ENCODE measurements at places on chromosomes 5 and 9. TPM values are rescaled to one million over a fixed set of nuclear protein-coding genes. Genes with fewer than 3 reads are reported as not detected.
A peak's percentile ranks its signal among the peaks of the same experiment; 100 is the strongest.

IL17B gene
- 0.42 TPM for total RNA-seq

NR6A1 gene
- 2.9 TPM for total RNA-seq

SLC36A3 gene
- not detected for total RNA-seq

IFNA4 gene
- total RNA-seq = not detected

PCDHGA6 gene
- 2.9 TPM for total RNA-seq

ADAMTS13 gene
- 1.2 TPM for total RNA-seq

GRCh38 chr5:134245692-134246091, 19.8 kb upstream of the PPP2CA start:
- H3K36me3 ChIP-seq = no peaks in the 10 kb centered on the region
- H3K27ac ChIP-seq = no peak overlapping the region
- no peak for DNase-seq
- peaks cover 7% of the 10 kb centered on the region for H3K4me1 ChIP-seq
- no peak overlapping the region for H3K4me3 ChIP-seq

DNA sequence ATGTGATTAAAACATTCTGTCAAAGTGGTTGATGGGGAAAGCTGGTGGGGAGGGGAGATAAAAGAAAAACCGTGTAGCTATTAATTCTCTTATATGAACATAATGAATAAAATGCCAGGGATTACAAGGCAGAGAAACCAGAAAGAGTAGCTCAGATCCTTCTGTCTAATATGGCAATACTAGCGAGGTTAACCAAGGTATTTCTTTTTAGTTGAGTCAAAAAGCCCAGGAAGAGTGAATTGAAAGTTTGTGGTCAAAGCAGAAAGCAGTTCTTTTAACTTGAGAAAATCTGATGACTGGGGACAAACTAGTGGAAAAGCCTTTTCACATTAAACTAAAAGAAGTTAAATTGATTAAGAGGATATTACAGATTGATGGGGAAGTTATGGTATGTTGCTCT, 76.0 kb downstream of the ERBIN start:
- no peak for DNase-seq
- H3K4me3 ChIP-seq = no peak overlapping the region
- H3K36me3 ChIP-seq = no peaks in the 10 kb centered on the region
- H3K4me1 ChIP-seq = no peaks in the 10 kb centered on the region
- H3K27ac ChIP-seq = no peak overlapping the region
- no peaks in the 10 kb centered on the region for H3K27me3 ChIP-seq

GRCh38 chr5:69202497-69202896, 13.1 kb downstream of the CENPH start:
- peaks cover 4% of the 10 kb centered on the region for H3K4me1 ChIP-seq
- no peaks in the 10 kb centered on the region for H3K36me3 ChIP-seq
- no peaks in the 10 kb centered on the region for H3K27me3 ChIP-seq
- no peak overlapping the region for H3K27ac ChIP-seq
- H3K4me3 ChIP-seq = no peak overlapping the region
- DNase-seq = no peak

DNA sequence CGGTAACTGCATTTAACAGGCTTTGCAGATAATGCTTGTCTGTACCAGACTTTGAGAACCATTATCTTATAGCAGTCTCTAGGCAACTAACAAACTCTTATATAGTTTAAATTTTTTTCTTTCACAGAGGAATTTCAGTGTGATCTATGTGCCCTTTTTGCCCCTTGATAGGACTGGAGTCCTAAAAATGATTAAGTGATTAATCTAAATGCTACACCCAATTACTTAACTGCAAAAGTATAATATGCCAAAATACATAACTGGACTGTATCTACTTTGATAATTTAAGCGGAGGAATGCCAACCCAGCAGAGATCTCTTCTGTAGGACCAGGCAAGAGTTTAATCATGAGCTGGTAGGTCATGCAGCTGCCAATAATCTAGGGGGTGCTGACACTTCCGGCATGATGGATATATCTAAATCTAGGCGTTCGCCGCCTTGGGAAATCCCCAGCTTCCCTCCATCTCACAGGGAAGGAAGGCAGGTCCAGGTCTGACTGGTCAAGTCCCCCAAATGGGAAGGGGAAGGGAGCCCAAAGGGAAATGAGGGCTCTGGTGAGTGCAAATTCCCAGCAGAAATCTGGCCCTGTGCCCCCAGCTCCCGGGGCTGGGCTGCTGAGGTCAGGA, 205.6 kb downstream of the GAPVD1 start:
- DNase-seq = no peak
- H3K27ac ChIP-seq = no peak overlapping the region
- H3K36me3 ChIP-seq = no peaks in the 10 kb centered on the region
- H3K4me1 ChIP-seq = peaks cover 5% of the 10 kb centered on the region

DNA sequence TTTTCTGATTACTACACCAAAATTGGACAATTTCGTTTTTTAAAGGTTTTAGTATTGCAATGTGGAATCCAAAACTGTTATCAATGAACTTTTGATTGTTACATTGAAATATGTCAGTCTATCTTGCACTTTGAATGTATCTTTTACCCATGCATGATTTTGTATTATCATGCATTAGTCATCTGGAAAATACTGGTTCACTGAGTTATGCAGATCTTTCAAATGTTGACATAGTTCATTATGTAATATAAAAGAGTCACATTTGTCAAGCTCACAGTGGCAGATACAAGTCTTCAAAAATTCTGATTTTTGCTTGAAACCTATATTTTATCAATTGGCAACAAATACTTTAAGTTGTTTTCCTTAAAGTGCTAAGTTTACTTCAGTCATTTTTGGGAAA, 85.2 kb downstream of the NR3C1 start:
- H3K27ac ChIP-seq = no peak overlapping the region
- H3K4me1 ChIP-seq = peaks cover 76% of the 10 kb centered on the region
- H3K27me3 ChIP-seq = no peaks in the 10 kb centered on the region
- no peaks in the 10 kb centered on the region for H3K36me3 ChIP-seq

GRCh38 chr5:89695371-89695770, 714.2 kb downstream of the CETN3 start:
- DNase-seq = no peak
- H3K27ac ChIP-seq = no peak overlapping the region
- H3K27me3 ChIP-seq = no peaks in the 10 kb centered on the region
- no peaks in the 10 kb centered on the region for H3K36me3 ChIP-seq
- H3K4me3 ChIP-seq = no peak overlapping the region

- H3K4me1 ChIP-seq = no peaks in the 10 kb centered on the region
- no peaks in the 10 kb centered on the region for H3K36me3 ChIP-seq
- no peak overlapping the region for H3K4me3 ChIP-seq
- no peak for DNase-seq
- H3K27ac ChIP-seq = no peak overlapping the region
These were observed 53.8 kb downstream of the ALDH1A1 start for GRCh38 chr9:72898784-72899733.

GRCh38 chr5:117299936-117300328, 725.3 kb upstream of the SEMA6A start:
- H3K27me3 ChIP-seq = no peaks in the 10 kb centered on the region
- no peaks in the 10 kb centered on the region for H3K36me3 ChIP-seq
- no peaks in the 10 kb centered on the region for H3K4me1 ChIP-seq
- H3K27ac ChIP-seq = no peak overlapping the region

- H3K27me3 ChIP-seq = no peaks in the 10 kb centered on the region
- no peak overlapping the region for H3K27ac ChIP-seq
- peaks cover 33% of the 10 kb centered on the region for H3K4me1 ChIP-seq
- H3K36me3 ChIP-seq = no peaks in the 10 kb centered on the region
- no peak for DNase-seq
- H3K4me3 ChIP-seq = no peak overlapping the region
These were observed 129.2 kb downstream of the UGCG start for GRCh38 chr9:112025850-112026249.

DNA sequence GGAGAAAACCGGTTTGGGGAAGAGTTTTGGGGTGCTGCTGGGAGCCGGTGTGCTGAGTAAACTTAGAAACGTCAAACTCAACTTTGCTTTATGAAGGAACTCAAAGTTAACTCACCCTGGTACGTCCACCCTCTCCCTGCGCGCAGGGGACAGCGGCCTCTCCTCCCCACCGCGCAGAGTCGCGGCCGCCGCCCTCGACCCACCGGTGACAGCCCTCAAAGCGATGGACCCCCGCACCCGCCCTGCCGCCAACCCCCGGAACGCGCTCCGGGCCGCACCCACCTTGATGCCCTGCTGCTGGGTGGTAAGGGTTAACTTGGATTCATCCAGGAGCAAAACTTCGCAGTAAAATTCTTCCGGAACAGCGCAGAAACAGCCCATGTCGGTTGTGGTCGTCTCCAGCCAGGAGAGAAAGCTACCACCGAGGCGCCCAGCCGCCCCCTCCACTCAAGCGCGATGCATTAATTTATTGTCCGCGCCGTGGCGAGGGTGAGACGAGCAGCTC, 366 bp downstream of the EPB41L4A start:
- H3K27me3 ChIP-seq = no peaks in the 10 kb centered on the region
- H3K27ac ChIP-seq = peak overlapping the region; percentile 82
- H3K4me3 ChIP-seq = peak overlapping the region; percentile 75
- peak; percentile 76 for DNase-seq
- no peaks in the 10 kb centered on the region for H3K4me1 ChIP-seq
- no peaks in the 10 kb centered on the region for H3K36me3 ChIP-seq

DNA sequence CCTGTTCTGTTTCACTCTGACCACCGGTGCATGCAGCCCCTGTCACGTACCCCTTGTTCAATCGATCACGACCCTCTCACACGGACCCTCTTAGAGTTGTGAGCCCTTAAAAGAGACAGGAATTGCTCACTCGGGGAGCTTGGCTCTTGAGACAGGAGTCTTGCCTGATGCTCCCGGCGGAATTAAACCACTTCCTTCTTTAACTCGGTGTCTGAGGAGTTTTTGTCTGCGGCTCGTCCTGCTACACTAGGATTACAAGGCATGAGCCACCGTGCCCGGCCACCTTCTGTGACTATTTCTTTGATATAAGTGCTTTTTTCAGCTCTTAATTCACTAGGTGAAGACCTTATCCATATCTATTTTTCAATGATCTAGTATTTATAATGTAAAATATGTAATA, 167.5 kb downstream of the TTC39B start:
- H3K36me3 ChIP-seq = no peaks in the 10 kb centered on the region
- no peak for DNase-seq
- H3K27me3 ChIP-seq = no peaks in the 10 kb centered on the region
- no peaks in the 10 kb centered on the region for H3K4me1 ChIP-seq
- H3K4me3 ChIP-seq = no peak overlapping the region

GRCh38 chr5:158487156-158487555, 612.6 kb downstream of the EBF1 start:
- H3K4me1 ChIP-seq = no peaks in the 10 kb centered on the region
- H3K4me3 ChIP-seq = no peak overlapping the region
- no peak for DNase-seq

- H3K4me1 ChIP-seq = no peaks in the 10 kb centered on the region
- H3K4me3 ChIP-seq = peak within 1 kb of the TSS; percentile 81
- DNase-seq = peak; percentile 99
- H3K36me3 ChIP-seq = no peaks in the 10 kb centered on the region
These were observed at the start of gene MARCHF3 for GRCh38 chr5:127030259-127031146. Gene MARCHF3, minus strand, starts transcription at chr5:127030558. Its CDS starts 112,387 bp downstream, at chr5:126918171.

DNA sequence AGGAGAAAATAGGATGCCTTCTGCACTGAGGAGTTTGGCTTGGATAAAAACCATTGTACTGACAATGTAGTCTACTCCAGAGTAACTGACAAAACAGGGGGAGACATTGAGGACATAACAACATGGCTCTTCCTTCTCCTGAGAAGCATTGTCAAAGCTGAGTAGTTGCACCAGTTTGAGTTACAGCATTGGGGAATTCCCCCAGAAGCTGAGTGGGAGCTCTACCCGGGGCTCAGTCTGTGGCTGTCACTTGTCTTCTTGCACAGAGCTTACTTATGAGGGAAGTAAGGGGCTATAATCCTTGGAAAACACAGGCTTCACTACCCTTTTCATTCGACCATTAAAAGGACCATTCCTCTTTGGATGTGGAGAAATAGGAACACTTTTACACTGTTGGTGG, 21.2 kb downstream of the HSPB3 start:
- no peak overlapping the region for H3K4me3 ChIP-seq
- H3K27me3 ChIP-seq = no peaks in the 10 kb centered on the region
- no peaks in the 10 kb centered on the region for H3K4me1 ChIP-seq
- no peaks in the 10 kb centered on the region for H3K36me3 ChIP-seq

DNA sequence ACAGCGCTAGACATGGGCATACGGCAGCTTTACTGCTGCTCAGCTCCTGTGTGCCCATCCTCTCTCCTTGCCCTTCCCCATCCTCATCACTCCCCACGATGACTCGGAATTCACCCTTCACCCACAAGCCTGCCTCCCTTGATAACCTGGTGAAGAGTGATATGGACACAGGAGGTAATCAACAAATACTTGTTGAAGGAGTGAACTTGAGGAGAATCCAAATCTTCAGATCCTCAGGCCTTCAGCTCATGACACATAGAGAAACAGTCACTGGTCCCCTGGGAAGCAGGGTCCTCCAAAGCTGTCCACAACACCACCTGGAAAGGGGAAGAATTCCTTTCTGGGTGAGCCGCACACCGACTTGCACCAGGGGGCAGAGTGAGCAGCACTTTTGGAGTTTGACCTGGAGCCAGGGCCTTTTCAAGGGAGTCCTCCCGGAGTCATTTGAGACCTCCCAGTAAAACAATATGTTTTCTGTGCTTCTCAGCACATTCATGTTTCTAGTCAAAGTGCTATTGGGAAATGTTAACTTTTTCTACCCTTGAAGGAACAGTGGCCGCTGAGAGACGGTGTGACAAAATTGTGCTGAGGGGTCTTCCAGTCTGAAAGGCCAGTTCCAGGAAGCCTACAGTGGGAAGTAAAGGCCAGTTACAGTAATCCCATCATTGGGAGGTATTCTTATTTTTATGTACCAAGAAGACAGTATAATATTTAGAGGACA, 332.3 kb downstream of the CWC27 start:
- H3K4me1 ChIP-seq = peaks cover 15% of the 10 kb centered on the region
- H3K27me3 ChIP-seq = no peaks in the 10 kb centered on the region
- H3K4me3 ChIP-seq = no peak overlapping the region
- no peak overlapping the region for H3K27ac ChIP-seq

- no peaks in the 10 kb centered on the region for H3K36me3 ChIP-seq
- H3K4me1 ChIP-seq = peaks cover 5% of the 10 kb centered on the region
- no peaks in the 10 kb centered on the region for H3K27me3 ChIP-seq
- H3K4me3 ChIP-seq = no peak overlapping the region
- no peak for DNase-seq
These were observed 657.8 kb downstream of the TLE1 start for GRCh38 chr9:81031422-81032029.

DNA sequence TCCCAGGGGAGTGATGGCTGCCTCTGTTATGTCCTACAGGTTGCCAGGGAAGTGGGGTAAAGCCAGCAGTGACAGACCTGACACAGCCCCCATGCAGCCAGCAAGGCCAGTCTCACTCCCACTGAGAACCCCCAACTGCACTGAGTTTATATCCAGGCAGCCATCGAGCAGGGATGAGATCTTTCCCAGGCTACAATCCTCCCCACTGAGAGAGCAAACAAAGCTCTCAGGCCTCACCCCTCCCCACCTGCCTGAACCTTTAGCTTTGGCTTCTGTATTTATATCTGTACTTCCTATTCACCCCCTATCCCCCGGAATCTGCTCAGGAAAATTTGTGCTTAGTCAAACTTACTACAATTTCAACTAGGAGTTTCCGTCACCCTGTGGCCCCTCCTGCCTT, 284.1 kb downstream of the FAM170A start:
- DNase-seq = peak; percentile 13
- H3K27ac ChIP-seq = no peak overlapping the region
- no peaks in the 10 kb centered on the region for H3K4me1 ChIP-seq

GRCh38 chr5:68137511-68138140, 77.9 kb upstream of the PIK3R1 start:
- H3K36me3 ChIP-seq = no peaks in the 10 kb centered on the region
- no peak for DNase-seq
- H3K4me1 ChIP-seq = peaks cover 8% of the 10 kb centered on the region
- no peaks in the 10 kb centered on the region for H3K27me3 ChIP-seq
- H3K27ac ChIP-seq = peak overlapping the region; percentile 8

GRCh38 chr5:56986626-56986947, 34.7 kb upstream of the MIER3 start:
- H3K36me3 ChIP-seq = no peaks in the 10 kb centered on the region
- H3K4me1 ChIP-seq = no peaks in the 10 kb centered on the region
- no peak overlapping the region for H3K27ac ChIP-seq
- H3K27me3 ChIP-seq = no peaks in the 10 kb centered on the region
- DNase-seq = no peak

All from left lung (tissue), 14 donors.